C1 segment of cervical spinal cord (tissue), 14 donors: ENCODE measurements at places on chromosomes 4 and X.

DNA sequence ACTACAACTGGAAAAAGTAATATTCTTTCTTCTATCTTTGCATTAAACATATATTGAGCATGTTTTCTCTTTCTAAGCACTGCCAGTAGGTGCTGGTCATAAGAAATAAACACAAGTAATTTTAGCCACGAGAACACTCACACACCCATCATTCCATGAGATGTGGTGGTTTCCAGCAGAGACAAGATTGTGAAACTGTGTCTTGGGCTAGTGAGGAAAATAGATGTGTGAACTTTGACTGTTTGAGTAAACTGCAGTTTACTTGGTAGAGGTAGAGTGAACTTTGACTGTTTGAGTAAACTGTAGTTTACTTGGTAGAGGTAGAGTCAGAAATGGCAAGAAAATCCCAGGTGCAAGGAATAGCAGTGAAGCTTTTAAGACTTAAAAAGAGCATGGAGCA lies 300.9 kb upstream of the HS3ST1 start:
- DNase-seq: no peak

GRCh38 chr4:152708796-152709195 lies 29.0 kb upstream of the TMEM154 start:
- no peak for DNase-seq

DNA sequence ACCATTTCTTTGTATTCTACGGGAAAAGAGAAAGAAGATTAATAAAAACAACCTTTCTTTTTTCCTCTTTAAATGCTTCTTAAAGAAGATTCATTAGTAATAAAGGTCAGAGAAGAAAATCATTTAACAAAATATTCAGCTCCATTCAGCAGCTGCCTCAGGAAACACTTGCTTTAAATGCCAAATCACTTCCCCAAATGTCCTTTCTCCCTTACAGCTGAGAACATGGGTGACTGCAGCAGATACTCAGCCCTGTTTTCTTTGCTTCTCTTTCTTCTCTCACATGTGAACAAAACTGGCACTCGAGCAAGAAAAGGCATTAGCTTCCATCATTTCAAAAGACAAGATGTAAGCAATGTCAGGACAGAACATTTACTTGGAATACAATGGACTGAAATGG lies 120.2 kb downstream of the INPP4B start:
- no peak for DNase-seq

DNA sequence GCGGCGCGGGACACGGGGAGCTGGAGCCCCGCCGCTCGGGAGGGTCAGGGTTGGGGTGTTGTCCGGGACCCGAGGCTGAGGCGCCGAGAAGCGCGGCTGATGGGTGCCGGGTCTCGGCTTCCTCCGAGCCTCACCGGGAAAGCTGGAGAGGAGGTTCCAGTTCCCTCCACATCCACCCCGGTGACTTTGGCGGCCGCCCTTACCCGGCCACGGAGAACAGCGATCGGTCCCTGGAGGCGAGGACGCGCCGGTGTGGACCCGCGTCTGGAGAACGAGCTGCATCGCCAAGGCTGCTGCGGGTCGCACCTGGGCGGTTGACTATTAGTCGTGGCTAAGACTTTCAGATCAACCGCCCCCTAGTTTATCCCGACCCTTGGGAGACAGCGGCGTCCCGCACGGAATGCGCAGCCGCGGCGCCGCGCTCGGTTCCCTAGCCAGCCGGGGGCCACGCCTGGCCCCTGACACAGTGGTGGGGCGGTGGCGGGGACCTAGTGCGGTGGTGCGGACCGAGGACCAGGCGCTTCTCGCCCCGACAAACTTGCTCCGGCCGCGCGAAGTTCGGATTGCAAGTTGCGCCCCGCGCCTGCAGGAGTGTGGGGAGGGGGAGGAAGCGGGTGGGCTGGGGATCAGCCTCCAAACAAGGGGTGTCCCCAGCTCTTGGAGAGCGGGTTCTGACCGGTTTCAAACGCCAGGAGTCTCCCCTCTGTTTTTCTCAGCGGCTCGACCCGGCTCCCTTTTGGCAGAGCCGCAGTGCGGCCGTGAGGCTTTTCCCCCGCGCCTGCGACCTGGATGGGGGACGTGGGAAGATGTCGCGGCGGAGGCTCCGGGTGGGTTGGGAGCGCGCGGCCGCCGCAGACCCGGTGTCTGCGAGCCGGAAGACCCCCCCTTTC lies 568 bp downstream of the FHDC1 start:
- no peak for DNase-seq

GRCh38 chr4:31086756-31087330 lies 366.7 kb downstream of the PCDH7 start:
- no peak for DNase-seq

DNA sequence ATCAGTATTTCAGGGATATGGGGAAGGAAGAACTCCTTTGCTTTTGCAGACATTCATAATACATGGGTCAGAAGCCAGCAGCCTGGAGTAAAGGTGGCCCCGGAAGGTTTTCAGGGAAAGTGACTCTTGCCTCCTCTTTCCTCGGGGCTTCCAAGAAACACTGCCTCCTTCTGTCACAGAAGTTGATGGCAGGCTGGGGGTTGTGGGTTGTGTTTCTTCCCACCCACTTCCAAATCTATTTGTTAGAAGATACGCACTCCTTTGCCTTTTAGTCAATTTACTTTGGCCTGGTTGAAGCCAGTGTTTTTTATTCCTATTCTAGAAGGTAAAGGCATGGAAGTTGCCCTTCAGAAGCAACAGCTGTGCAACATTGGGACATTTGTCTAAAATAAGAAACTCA lies 19.7 kb downstream of the KIT start:
- DNase-seq: no peak

DNA sequence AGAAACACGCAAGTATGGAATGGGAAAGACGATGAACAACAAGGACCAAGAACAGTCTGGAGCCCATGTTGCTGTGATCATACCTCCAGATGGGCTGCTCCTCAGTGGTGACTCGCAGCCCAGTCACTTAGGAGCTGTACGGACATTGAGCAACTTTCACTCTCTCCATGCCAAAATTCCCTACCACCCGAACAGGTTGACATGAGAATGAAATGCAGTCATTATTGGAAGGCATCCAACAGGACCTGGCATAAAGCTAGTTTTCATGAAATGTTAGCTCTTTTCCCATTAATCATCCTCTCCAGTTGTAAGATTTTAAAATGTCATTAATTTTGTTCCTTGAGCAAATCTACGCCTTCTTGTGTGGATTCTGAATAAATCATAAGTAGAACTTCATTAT lies 82.7 kb upstream of the GPM6B start:
- DNase-seq: no peak

DNA sequence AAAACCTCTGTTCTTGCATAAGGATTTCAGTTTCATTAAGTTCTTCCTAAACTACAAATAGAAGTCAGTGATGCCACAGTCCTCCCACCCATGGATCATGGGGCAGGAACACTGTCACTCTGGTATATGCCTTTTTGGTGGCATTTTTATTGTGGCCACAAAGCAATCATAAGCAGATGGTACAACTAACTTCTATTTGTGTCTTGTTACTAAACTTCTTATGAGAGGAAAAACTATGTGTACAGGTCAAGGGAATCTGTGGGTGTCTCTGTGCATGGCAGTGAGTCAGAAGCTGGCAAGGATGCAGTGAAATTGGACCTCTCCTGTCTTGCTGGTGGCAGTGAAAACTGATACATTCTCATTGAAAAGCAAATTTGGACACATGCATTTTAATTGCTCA lies 245.0 kb upstream of the GPC4 start:
- DNase-seq: no peak

GRCh38 chr4:166957451-166957850 lies 276.8 kb downstream of the SPOCK3 start:
- DNase-seq: no peak

GRCh38 chr4:74317616-74318246 lies 9.5 kb downstream of the EPGN start:
- DNase-seq: no peak

GRCh38 chr4:106364282-106364681 lies 4.3 kb downstream of the GIMD1 start:
- DNase-seq: no peak

- DNase-seq: no peak
Observed at GRCh38 chrX:46819136-46819535, 17.7 kb upstream of the RP2 start.
